ENCODE measurements at places on chromosomes 12 and 14.
A peak's percentile ranks its signal among the peaks of the same experiment; 100 is the strongest.

GRCh38 chr14:105450864-105451720 is 23.5 kb upstream of the CRIP2 start:
- no peak for DNase-seq

DNA sequence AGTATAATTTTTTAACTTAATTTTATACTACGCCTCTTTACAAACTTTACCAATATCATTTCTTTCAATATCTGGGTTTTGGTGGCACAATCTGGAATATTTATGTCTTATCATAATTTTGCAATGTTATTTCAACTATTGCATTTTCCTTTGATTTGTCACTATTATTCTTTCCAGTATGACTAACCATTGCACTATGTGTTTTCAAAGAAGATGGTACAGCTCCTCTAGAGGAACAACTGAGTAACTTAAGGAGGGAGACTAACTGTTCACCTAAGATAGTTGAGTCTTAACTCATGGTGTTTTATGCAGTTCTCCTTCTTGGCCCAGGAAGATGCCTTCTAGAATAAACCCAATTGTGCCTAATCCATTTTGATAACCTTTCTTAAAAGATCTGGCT is 60.5 kb upstream of the KIF21A start:
- no peak for DNase-seq

GRCh38 chr14:61451491-61451890 is 130.1 kb downstream of the PRKCH start:
- DNase-seq = no peak

DNA sequence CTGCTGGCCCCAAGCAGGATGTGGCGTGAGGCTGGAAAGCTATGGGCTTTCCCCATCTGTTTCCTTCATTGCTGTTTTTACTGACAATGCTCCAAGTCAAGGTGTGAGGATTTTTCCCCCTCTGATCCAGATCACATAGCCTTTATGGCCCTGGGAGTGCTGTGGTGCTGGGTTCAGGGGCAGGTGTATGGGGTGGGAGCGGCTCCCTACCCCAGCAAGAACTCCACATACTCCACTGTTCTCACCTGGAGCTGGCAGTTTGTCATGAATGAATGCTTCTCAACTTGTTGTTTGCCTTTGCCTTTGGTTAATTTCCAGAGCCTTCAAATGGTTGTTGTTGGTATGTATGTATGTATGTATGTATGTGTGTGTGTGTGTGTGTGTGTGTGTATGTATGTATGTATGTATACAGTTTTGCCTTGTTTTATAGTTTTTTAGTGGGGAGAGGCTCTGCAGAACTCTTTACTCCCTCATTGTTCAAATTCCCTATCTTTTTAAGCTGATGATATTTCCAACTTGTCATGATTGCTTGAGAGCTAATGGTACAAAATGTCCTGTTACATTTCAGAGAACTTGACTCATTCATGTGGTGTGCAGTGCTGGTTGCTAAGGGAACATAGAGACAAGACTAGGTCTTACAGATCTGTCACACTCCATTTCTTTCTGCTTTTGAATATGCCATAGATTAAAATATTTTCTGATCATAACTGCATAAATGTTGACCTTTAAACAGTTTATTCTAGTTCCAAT is 36.6 kb upstream of the ASPG start:
- no peak for DNase-seq

DNA sequence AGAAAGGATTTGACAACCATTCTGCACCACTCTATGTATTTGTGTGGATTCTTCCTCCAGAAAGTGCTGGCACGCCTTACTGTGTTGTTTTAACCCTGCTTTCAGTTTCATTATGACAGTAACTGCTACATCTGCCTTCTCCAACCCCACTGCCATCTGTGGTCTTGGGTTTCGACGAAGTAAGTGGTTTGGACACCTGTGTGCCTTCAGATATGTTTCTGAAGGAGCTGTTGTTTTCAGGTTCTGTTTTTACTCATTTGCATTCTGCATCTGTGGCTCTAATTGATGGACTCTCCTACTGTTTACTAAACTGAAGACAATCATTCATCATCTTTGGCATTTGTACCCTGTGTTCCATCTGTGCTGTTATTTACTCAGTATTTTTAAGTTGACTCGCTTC is 4.1 kb downstream of the TSHR start:
- DNase-seq = no peak

GRCh38 chr12:79961411-79961810 is 26.5 kb upstream of the PPP1R12A start:
- DNase-seq = no peak

DNA sequence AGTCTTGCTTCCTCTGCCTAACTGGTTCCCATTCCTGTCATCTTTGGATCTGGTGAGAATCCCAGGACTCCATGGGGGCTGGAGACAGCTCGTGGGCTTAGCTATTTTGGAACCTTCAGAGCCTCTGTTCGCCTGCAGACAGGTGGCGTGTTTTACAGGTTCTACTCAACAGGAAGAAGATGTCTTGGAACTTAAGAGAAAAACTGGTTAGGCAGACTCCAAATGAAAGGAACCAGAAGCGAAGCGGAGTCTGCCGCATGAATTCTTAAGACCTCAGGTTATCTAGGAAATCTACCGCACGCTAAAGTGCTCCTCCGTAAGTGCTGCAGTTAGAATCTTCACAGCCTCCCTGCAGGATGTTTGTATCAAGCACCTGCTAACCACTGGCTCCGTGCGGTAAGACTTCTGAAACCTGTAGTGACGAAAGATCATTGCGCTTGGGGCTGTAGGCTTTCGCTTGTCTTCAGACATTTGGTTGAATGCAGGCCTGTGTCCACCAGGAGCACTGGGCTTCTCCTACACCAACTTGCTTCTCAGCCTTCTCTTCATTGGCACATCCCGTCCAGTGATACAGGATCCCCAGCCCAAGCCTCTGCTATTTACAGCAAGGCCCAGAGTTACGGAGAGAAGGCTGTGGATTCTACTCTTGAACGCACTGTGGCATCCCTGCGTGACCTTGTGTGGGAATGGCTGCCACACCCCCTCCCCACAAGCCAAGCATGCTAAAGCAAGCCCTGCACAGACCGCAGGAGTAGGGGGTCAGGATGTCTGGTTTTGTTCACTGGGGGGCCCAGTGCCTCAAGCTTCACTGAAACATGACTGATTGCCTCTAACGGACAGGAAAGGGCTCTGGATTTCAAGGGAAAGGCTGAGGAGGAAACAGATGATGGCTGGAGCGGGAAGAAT is 35.0 kb downstream of the ACADS start:
- no peak for DNase-seq

- no peak for DNase-seq
Measured at GRCh38 chr12:108772247-108772646, 40.9 kb upstream of the CORO1C start.

DNA sequence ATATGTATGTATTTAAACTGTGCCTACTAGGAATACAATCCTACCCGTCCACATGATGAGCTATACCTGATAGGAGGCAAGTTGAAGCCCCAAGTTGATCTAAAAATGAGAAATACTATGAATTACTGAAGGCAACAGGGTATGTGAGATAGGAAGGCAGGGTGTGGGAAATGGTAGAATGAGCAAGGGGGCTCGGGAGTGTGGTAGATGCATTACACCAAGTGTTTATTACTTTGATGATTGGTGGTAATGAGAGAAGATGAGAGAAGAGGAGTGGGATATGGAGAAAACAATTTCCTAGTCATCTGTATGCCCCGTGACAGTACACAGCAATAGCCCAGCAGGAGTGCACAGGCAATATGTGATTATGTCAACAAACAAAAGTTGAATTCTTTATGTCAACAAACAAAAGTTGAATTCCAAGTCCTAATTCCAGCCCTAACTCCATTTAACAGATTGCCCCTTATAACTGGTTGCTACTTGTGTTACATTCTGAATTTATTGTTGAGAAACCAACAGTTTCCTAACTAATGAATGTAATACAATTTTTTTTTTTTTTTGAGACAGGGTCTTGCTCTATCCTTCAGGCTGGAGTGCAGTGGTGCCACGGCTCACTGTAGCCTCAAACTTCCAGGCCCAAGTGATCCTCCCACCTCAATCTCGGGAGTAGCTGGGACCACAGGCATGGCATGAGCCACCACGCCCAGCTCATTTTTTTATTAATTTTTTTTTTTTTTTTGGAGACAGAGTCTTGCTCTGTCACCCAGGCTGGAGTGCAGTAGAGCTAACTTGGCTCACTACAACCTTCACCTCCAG is 2.5 kb downstream of the LPCAT3 start:
- no peak for DNase-seq

- peak; percentile 73 for DNase-seq
Measured at GRCh38 chr12:76558684-76559399, 729 bp downstream of the OSBPL8 start.

- peak; percentile 31 for DNase-seq
Measured at GRCh38 chr12:89038831-89039512, 313.3 kb downstream of the DUSP6 start.

DNA sequence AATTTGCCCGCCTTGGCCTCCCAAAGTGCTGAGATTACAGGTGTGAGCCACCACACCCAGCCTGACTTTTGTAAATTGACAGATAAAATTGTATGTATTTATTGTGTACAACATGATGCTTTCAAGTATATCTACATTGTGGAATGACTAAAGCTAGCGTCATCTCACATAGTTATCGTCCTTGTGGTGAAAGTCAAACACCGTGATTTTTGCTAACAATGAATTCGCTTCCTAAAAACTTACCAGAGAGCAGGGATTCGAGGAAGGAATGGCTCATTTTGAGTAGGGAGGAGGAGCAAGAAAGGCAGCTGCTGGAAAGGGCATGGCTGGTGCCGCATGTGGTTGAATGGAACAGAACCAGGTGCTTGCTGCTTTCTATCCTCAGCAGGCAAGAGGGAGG is 85.4 kb downstream of the LGMN start:
- DNase-seq = no peak

DNA sequence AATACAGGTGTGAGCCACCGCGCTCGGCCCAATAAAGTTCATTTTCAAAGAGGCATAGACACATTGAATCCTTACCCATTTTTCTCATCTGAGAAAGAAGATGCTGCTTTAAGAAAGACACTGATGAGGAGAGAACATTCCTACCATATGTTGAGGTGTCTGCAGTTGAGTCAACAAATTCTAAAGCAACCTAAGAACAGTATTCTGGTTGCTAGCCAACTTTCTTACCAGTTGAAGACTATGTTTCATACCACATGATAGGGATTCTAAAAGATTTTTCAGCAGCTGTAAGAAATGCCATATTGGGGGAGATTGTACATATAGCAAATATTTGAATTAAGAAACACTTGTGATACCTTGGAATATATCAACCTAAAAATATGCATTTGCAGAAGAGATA is 160.1 kb downstream of the SRGAP1 start:
- no peak for DNase-seq

DNA sequence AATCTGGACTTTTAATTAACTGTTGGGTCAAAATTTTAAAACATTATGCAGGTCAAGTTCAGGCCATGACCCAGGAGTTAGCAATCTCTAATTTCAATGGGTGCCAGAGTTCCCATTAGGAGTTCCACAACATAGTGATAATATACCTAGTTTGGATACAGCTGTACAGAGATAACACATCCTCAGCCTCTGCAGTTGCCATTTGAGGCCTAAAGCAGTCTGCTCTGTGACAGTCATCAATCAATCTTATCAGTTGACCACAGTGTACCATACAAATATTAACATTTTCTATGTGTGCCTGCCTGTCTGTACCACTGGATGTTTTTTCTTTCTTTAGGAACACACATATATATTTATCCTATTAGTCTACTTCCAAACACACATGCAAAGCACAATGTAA is 54.0 kb upstream of the BBS10 start:
- no peak for DNase-seq

DNA sequence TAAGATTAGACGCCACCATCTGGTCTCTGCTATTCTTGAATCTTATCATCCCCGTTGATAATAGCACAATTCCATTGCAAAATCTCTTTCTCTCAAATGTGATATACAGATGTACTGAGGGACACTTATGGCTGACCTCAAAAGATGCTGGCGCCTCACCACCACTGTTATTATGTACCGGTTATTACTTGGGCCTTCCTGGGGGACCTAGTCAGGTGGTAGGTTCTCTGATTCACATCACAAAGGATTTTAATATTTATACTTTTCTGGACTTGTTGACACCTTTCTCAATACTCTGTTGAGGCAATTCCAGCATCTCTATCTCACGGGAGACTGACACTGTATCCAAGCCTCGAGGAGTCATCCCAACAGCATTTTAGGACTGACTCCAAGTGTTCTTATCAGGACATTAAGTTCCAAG is 21.3 kb upstream of the FAM234B start:
- no peak for DNase-seq

GRCh38 chr12:67269633-67270573 is 745 bp downstream of the CAND1 start:
- peak; percentile 39 for DNase-seq

DNA sequence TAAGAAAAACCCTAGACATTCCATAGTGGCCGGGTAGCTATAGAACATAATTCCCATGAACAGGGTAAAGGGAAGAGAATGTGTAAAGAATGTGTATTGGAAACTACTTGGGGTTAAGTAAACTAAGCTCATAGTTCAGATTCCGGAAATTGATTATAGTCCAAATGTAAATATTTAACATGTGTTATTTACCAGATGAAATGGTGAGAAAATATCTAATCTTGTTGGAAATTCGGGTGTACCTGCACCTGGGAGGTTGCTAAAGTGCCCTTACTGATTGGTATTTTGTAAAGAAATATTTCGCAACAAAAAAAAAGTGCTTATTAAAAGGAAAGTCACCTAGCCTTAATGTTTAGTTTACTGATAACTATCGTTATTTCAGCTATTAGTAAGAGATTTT is 14.4 kb downstream of the RASSF9 start:
- DNase-seq = no peak

DNA sequence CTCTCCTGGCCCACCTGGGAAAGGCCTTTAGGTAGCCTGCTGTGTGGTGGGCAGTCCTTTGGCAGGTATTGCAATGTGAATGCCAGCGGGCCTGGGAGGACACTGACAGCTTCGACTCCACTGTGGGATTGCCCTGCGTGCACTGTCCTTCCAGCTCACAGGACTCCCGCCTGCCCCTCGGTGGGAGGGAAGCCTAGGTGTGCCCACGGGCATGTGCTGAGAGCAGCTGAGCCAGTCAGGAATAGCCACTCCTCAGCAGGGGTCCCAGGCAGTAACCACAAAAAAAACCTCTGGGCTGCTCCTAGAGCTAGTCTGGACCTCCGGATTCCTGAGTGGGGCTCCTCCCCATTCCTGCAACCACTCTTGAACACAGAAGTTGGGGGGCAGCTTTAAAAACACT is 278.2 kb downstream of the FOXN3 start:
- no peak for DNase-seq

- DNase-seq = no peak
Measured at GRCh38 chr12:128811806-128812205, 12.0 kb downstream of the SLC15A4 start.
